ENCODE measurements at places on chromosomes 1 and 21.

DNA sequence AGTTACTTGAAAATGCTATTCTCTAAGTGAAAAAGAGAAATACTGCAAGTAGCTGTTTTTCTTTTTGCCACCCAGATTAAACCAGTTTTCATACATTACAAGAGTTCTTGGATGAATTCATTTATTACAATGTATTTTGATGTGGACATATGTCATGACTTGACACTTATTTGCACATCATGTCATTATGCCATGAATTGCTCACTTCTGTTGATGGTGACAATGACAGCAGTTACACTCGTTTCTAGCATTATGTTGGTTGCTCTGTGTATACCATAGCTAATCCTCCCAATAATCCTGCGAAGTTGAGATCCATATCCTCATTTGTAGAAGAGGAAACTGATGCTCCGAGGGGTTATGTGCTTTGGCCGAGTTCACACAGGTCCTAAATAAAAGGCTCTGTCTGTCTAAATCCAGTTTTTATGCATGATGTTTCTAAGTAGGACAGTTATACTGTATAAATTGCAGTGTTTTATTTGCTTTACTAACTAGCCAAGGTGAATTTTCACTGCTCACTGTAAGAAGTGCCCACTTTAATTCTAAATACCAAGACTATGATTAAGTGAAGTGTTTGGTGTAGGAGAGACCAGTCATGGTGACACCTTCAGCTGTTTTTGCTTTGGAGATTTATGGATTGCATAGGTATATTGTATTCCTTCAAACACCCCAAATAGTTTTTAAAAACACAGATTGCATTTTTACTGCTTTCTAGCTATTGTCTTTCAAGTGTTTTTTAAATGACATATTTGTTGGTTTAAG is 56.7 kb downstream of the PRDM2 start:
- DNase-seq = no peak

DNA sequence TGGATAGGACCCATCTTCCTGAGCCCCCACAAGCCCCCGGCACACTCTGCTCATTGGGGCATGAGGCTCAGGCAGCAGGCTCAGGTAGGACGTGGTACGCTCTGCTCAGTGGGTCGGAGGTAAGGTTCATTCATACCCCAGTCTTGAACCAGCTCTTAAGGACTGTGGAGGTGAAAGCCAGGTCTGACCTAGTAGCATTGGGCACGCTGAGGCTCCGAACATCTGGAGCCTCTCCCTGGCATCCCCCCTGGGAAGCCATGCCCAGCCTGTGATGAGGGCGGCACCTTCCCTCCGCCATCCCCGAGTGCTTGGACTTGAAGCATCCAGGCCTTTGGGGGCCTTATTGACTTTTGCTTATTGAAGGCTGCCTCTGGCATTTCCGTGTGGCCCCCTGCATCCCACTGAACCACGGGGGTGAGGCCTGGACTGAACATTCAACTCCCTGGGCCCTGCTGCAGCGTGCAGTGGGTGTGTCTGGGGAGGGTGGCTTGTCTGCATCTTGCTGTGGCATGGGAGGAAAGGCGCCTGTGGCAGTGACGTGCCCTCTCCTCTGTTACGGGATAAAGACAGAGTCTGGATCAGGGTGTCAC is 50.0 kb downstream of the FAAP20 start:
- no peak for DNase-seq

DNA sequence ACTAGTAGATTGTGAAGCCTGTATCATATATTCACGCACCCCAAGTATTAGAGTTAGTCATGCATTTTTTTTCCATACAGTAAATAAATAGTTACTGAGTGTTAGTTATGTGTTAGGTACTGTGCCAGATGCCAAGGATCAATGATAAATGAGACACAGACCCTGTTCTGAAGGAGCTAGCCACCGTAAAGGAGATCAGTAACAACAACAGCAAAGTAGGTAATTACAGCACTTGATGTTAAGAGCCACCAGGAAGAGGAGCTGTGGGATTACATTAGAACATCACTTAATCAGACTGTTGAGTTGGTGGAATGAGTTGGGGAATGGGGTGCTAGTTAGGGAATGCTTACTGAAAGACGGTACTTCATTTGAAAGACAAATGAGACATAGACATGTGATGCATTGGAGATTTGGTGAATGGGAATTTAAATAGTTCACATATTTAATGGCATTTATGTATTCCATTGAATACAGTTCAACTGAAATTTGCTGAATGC is 21.0 kb downstream of the PRKAA2 start:
- peak; percentile 11 for DNase-seq

DNA sequence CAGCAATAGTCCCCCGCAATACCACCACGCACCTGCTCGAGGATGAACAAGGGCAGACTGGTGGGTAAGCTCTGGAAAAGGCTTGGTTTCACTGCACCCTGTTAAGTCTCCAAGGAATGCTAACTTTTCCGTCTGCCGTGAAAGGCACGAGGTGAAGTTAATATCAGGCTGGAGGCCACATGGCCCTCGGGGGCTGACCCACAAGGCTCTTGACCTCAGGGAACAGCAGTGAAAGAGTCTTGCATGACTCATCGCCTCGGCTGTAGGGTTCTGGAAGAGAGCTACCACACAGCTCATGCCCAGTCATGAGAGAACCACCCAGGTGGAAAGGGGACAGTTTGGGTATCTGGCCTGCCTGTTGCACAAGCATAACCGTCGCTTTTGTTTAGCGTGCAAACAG is 24.7 kb downstream of the SCCPDH start:
- no peak for DNase-seq

DNA sequence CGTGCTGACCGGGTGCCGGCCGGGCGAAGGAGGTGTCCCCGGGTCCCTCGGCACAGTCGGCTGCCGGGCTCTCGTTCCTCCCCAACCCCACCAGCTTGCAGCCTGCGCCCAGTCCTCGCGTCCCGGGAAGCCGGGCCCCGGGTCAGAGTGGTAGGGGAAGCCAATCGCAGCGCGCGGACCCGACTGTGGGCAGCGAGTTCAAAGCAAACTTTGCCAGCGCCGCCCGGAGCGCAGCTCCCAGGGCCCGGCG is 328 bp downstream of the MYCL start:
- no peak for DNase-seq

Measured in NCI-H510A (cell line).